ENCODE measurements at places on chromosomes 6 and 20.
A peak's percentile ranks its signal among the peaks of the same experiment; 100 is the strongest.

- no peak for DNase-seq
Measured at GRCh38 chr20:17590245-17590644, 20.4 kb downstream of the DSTN start.

DNA sequence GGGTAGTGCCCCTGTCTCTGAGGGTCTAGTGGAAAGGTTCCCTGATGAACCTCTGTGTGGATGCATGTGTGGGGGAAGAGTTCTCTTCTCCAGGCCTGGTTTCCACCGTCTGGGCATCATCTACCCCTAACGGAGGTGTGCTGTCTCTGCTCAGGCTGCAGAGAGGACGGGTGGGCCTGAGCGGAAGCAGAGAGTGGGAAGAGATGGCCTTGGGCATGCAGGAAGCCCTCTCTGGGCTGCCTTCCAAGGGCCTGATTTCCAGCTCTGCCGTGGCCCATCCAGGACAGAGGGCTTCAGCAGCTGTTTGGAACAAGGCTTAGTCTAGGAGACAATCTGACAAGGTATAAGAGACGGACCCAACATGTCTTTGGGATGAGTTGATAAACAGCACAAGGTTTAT is 220.1 kb upstream of the DTNBP1 start:
- DNase-seq: no peak

GRCh38 chr6:8131265-8131897 is 29.0 kb upstream of the EEF1E1 start:
- peak; percentile 23 for DNase-seq

GRCh38 chr20:37749620-37750403 is 56.0 kb downstream of the CTNNBL1 start:
- no peak for DNase-seq
